ENCODE measurements at places on chromosomes 11 and 22.

DNA sequence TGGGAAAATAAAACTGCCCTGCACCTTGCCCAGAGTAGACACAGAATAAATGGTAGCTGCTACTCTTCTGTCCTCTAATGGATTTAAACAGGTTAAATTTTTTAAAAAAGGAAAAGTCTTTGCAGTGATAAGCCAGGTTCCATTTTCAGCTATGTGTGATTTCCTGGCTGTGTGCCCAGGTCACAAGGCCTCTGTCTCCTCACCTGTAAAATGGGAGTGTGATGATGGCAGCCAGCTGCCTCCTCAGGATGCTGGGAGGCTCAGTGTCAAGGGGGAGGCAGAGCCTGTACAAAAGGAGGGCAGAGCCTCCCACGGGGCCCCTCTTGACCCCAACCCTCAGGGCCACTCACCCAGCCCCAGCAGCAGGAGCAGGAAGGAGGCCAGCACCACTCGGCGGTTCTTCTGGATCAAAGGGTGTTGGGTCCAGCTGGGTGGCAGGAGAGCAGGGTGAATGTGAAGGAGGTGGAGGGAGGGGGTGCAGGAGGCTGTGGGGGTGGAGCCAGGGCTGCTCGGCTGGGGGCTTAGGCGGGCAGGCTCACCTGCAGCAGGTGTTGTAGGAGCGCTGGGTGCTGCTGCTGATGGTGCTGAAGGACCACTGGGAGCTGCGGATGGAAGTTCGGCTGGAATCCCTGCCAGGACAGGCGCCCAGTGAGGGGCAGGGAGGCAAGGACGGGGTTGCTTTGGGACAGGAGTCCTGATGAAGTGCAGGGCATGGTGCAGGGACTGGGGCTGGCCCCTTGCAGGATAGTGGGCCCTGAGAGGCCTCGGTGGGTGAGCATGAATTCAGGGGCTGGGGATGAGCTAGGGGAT lies 1.9 kb downstream of the TMEM134 start:
- DNase-seq = peak; percentile 36

GRCh38 chr11:116553482-116553881 lies 219.3 kb downstream of the BUD13 start:
- no peak for DNase-seq

DNA sequence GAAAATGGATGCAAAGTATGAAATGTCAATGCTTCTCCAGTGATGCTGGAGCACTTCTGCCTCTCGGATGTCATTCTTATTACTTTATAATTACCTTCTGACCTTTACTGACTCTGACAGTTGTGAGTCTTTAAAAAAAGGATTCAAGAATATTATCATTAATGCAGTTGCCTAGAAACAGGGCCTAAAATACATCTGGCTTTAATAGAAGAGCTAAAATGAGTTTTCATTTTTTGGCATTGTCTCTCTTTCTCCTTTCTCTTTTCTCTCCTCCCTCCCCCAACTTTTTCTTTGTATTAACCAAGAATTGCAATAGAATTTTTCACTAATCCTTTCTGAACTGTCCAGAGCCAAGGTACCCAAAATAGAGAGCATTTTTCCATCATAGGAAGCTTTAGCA lies 45.9 kb downstream of the FDX1 start:
- DNase-seq = no peak

- DNase-seq = no peak
Measured at GRCh38 chr22:38981005-38981991, 849 bp upstream of the APOBEC3B start.

DNA sequence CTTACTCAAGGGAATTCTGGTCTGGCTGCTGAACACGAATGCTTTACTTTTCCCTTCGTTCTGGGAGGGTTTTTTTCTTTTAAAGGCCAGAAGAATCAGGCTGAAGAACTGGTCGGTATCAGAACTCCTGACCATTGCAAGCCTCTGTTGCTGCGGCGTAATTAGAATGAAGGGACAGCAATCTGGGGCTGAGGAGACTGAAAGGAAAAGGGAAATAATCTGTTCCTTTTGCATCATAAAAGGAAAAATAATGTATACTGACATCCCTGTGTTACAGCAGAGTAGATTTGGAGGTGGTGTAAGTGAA lies 670 bp downstream of the SC5D start:
- DNase-seq = no peak

DNA sequence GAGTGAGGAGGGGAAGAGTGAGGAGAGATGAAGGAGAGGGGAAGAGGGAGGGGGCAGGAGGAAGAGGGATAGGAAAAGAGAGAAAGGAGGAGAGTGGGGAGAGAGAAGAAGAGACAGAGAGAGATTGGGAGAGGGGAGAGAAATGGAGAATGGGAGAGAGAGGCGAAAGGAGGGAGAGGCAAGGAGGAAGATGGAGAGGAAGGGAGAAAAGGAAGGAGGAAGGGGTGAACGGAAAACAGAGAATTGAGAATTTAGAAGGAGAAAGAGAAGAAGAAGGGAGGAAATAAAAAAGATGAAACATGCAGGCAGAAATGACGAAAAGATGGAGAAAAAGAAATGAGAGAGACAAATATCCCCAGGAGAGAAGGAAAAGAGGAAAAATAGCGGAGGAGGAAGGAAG lies 502.8 kb downstream of the MN1 start:
- no peak for DNase-seq

GRCh38 chr11:112971195-112971594 lies 10.0 kb downstream of the NCAM1 start:
- no peak for DNase-seq

GRCh38 chr11:79486242-79486984 lies 45.6 kb upstream of the TENM4 start:
- DNase-seq = no peak

DNA sequence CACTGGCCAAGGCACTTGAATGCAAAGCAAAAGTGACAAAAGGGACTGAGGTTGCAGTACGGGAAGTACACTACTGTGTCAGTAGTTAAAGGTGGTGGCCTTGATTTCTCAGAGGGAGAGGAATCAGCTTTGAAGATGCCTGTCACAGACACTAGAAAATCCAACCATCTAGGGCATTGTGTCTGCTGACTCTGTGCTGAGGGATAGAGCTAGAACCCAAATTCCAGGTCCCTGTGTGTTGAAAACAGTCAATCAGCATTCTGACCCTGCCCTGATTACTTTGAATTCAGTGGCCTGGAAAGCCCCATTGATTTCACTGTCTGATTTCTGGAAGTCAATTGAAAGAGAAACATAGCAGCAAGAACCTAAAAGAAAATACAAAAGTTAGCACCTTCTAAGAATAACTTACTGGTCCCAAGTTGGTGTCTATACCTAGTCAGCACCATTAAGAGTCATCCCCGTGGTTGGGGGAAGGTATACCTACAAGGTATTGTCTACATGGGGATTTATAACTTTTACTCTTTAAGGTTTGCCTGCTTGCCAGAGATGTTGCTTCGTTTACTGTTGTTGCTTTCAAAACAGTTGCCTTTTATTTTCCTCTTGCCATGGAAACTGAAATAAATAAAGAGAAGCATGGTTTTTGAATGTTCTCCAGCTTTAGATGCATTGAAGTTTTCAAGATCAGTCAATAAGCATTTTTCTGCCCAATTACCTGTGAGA lies 97.3 kb downstream of the PDHX start:
- DNase-seq = no peak

DNA sequence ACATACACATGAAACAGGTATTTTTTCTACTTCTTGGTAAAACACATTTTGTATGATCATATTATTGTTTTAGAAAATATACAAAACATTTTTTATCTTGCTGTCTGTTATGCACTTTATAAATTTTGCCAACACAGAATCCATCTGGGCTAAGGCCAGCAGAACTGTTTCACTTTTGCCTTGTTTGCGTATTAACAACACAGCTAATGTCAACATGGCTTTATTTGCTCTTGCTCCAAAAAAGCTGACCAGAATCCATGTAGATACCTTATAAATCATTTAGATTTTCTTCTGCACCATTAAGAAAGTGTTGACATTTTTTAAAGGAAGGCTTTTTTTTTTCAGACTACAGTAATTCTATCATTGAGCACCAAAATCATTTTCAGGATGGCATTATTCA lies 58.1 kb upstream of the PGR start:
- DNase-seq = no peak

DNA sequence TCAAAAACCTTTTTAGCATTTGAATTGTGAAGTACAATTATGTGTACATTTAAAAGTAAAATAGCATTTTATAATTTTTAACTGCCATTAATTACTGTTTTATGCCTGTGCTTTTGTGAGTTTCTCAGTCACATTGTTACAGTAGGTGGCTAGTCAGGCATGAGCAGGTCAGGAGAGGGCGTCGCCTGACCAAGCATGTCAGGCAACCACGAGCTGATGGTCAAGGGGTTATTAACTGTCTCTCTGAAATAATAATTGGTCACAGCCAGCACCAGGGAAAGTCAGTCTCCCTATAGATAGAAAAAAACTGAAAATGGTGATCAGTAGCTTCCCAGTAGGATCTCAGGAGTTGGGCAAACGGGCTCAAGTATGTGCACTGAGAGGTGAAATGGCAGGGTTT lies 19.4 kb upstream of the CCDC81 start:
- DNase-seq = no peak

- no peak for DNase-seq
Measured at GRCh38 chr11:103875855-103876510, 160.5 kb upstream of the DDI1 start.

DNA sequence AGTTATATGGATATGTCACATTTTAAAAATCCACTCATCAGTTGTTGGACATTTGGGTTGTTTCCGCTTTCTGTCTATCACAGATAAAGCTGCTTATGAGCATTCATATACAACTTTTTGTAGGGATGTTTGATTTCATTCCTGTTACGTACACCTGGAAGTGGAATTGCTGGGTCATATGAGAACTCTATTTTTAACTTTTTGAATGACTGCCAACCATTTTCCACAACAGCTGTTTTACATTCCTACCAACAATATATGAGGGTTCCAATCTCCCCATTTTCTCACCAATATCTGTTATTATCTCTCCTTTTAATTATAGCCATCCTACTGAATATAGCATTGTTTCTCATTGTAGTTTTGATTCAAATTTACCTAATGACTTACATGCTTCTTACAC lies 172.0 kb downstream of the UVRAG start:
- no peak for DNase-seq

- no peak for DNase-seq
Measured at GRCh38 chr11:10529279-10529678, 11.7 kb downstream of the RNF141 start.

- DNase-seq = peak; percentile 78
Measured at GRCh38 chr11:57527056-57527631, 3.4 kb downstream of the TIMM10 start.

DNA sequence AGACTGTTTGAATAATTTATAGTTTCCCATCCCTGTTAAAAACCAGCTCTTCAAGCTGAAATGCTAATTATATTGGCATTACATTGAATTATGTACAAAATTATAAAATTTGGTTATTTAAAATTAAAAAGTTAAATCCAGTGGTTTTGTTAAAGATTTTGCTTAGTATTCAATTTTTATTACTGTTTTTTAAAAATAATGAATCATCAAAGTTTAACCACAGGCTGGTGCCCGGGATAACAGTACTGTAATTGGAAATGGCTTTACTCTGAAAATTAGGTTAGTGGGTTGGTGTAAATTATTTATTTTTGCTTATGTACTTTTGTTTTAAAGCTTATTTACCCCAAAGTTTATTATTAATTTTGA lies 45.4 kb upstream of the WEE1 start:
- DNase-seq = no peak

DNA sequence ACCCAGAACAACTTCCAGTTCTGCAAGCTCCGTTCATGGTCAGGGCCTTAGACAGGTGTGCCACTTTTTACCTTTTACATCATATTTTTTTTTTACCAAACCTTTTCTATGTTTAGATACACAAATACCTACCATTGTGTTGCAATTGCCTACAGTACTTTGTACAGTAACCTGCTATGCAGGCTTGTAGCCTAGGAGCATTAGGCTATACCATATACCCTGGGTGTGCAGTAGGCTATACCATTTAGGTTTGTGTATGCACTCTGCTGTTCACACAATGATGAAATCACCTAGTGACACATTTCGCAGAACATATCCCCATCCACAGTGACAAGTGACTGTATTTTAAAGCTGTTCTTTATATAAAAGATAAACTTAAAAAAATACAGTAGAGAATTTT lies 29.6 kb downstream of the APIP start:
- no peak for DNase-seq

DNA sequence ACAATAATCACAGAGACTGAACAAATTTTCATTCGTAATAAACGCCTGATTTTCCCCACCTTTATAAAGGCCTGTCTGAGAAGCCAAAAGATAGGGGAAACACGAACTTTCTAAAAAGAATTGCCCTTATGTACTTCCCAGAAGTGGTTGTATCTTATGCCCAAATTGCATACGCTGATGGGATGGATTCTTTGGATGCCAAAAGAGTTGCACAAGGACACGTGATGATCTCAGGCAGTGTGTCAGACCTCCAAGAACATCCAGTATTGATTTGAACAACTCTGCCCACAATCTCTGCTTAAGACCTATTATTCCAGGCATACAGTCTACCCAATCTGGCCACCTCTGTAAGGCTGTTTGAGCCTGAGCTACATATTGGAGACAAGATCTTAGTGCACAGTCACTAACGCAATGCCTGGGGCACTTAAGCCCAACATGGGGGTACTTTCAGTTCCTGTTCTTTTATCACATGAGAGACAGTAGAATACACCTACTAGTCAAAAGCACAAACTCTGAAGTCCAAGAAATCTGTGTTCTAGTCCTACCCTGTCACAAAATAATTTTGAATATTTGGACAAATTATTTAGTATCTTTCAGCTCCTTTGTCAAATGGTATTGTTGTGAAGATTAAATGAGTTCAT lies 38.9 kb downstream of the OR10A6 start:
- no peak for DNase-seq

- no peak for DNase-seq
Measured at GRCh38 chr22:31305194-31305593, 12.9 kb upstream of the PIK3IP1 start.

DNA sequence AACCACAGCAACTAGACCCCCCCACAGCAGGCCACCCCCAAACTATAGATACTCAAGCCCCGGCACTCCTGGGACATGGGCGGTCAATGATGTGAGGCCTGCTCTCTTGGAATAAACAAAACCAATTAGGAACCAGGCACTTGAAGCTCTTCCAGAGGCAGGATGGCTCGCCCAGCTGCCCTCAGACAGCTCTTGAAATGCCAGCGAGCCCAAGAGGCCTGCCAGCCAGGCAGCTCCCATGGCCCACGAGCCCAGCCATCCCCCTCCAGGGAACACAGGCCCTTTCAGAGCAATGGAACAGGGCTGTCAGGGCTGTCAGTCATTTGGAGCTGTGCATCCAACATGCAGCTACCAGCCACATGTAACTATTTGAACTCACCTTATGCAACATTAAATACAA lies 34.0 kb upstream of the TFIP11 start:
- DNase-seq = peak; percentile 82
